ENCODE measurements at places on chromosomes 1 and 21. TPM values are rescaled to one million over a fixed set of nuclear protein-coding genes. Genes with fewer than 3 reads are reported as not detected.

DNA sequence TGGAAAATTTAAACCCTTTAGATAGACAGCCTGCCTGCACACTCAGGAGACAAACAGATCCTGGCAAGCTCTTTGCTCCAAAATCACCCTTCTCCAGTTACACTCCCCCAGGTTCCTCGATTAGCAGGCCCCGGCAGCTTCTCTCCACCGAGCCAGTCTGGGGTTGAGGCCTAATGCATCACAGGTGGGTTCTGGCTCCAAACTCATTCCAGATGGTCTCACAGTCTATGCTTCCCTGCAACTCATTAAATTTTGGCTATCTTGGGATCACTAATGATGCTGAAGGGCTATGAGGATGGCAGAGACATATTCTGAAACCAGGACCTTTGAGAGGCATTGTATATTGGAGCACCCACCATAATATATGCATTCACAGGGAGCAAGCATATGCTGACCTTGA lies 559.8 kb upstream of the USP24 start:
- no peak for DNase-seq
- no peak overlapping the region for H3K4me3 ChIP-seq
- no peaks in the 10 kb centered on the region for H3K36me3 ChIP-seq
- H3K27ac ChIP-seq, result no peak overlapping the region
- no peaks in the 10 kb centered on the region for H3K27me3 ChIP-seq
- no peaks in the 10 kb centered on the region for H3K4me1 ChIP-seq

GRCh38 chr1:84442256-84442655 lies 36.8 kb upstream of the RPF1 start:
- peaks cover 11% of the 10 kb centered on the region for H3K4me1 ChIP-seq
- no peak overlapping the region for H3K4me3 ChIP-seq
- H3K27ac ChIP-seq, result no peak overlapping the region
- H3K27me3 ChIP-seq, result no peaks in the 10 kb centered on the region

Gene KCND3
- polyA plus RNA-seq, result not detected

DNA sequence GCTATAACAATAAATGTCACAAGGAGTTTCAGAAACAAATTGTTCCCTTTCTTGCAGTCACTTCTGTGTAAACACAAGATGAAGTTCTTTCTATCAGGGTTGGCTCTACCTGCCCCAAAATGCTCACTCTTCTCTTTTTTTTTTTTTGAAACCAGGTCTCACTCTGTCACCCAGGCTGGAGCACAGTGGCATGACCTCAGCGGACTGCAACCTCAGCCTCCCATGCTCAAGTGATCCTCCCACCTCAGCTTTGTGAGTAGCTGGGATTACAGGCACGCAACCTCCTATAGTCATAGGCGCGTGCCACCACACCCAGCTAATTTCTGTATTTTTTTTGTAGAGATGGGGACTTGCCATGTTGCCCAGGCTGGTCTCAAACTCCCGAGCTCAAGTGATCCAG lies 10.5 kb upstream of the CTNNBIP1 start:
- DNase-seq, result no peak
- no peak overlapping the region for H3K27ac ChIP-seq
- no peaks in the 10 kb centered on the region for H3K27me3 ChIP-seq
- H3K4me1 ChIP-seq, result no peaks in the 10 kb centered on the region
- H3K36me3 ChIP-seq, result no peaks in the 10 kb centered on the region

DNA sequence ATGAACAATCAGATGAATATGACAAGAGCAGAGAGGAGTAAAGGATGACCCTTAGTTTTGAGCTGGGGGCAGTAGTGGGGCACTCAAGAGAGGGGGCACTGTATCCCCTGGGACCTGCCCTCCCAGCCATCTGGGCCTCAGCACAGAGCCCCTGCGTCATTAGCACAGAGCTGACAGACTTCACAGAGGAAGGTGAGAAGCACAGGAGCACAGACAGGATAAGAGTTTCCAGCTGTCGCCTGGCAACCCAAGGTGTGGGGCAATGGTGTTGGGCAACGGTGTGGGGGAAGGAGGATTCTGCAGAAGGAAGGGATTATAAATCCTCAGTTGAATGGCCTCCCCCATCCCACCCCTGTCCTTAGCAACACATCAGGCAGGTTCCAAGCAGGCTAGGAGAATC lies 30.2 kb downstream of the RAB3B start:
- H3K27me3 ChIP-seq, result peaks cover 10% of the 10 kb centered on the region
- H3K4me3 ChIP-seq, result no peak overlapping the region
- peaks cover 4% of the 10 kb centered on the region for H3K4me1 ChIP-seq
- no peak overlapping the region for H3K27ac ChIP-seq

DNA sequence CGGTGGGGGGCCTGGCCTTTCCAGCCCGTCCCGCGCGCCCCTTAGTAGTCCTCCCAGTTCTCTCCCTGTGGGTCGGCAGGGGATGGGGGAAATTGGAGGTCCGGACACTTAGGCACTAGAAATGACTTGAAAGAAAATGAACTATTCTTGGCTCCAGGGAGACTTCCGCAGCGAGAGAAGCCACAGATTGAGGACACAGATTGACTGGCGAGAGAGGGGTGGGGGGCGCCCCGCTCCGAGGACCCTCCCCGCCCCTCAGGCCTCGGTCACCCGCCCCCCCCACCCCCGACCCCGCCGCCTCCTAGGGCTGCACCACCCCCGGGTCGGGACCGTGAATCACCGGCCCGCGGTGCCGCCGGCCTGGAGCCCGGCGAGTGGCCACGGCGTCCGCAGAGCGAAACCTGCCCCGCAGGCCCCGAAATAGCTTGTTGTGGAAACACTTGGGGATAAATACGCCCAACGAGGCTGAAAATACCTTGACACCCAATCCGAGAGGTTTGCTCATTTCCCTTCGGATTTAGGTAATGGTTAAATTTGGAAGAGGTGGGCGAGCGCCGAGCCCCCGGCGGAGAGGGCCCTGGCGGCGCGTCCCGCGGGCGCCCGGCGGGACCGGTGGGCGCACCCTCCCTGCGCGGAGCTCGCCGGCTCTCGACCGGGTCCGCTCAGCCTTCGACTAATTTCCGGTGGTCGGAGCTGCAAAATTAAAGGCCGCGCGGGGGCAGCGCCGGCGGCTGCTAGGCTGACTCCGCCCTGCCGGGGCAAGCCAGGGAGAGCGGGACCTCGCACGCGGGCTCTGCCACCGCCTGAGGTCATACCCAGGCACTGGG lies at the start of gene GFI1:
Gene GFI1 (minus strand): TSS at position 675 of the 827 bp plus-strand sequence. CDS start 3,438 bp downstream, outside the sequence.
- H3K4me1 ChIP-seq, result peaks cover 41% of the 10 kb centered on the region
- H3K27me3 ChIP-seq, result peaks cover 37% of the 10 kb centered on the region
- peak within 1 kb of the TSS; percentile 84 for H3K4me3 ChIP-seq
- H3K36me3 ChIP-seq, result no peaks in the 10 kb centered on the region
- peak within 1 kb of the TSS; percentile 49 for H3K27ac ChIP-seq

Gene MROH7
- not detected for polyA plus RNA-seq

Gene MAN1C1
- polyA plus RNA-seq, result 0.52 TPM

DNA sequence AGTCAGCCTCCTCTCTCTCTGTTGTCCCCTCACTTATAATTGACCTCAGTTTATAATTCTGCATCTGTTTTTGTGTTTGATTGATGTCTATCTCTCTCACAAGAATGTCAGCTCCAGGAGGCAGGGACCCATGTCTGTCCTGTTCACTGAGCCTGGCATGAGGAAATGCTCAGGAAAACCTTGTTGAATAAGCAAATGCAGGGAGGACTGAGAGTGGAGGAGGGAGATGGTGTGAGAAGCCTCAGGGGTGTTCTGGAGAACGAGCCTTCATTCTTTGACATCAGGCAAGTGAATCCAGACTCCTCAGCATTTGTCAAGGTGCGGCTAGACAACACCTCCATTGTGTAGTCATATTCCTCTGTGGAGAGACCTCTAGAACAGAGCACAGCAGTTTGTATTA lies 45.5 kb downstream of the MAN1C1 start:
- no peak for DNase-seq
- H3K27me3 ChIP-seq, result peaks cover 5% of the 10 kb centered on the region
- no peak overlapping the region for H3K4me3 ChIP-seq
- no peaks in the 10 kb centered on the region for H3K36me3 ChIP-seq

Gene RHEX
- polyA plus RNA-seq, result 0.56 TPM

GRCh38 chr1:55726994-55727393 lies 511.8 kb upstream of the USP24 start:
- no peak overlapping the region for H3K27ac ChIP-seq
- no peak for DNase-seq
- no peaks in the 10 kb centered on the region for H3K36me3 ChIP-seq
- no peaks in the 10 kb centered on the region for H3K27me3 ChIP-seq

Gene VCAM1
- not detected for polyA plus RNA-seq

DNA sequence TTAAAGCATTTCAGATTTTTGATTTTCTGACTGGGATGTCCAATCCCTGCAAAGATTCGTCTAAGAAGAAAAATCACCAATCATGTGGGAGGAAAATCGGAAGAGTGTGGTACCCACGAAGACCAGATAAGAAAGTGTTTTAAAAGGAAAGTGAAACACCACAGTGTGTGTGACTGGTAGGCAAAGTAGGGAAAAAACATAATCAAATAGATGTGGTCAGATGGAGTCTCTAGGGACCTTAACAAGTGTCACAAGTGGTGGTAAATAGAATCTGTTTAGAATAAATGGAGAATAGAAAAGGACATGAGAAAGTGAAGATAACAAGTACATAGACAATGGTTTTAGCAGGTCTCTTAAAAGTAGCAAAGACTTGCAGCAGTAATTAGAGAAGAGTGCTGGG lies 154.6 kb downstream of the SLC30A10 start:
- H3K4me1 ChIP-seq, result peaks cover 11% of the 10 kb centered on the region
- H3K27me3 ChIP-seq, result no peaks in the 10 kb centered on the region
- no peak overlapping the region for H3K27ac ChIP-seq
- peak overlapping the region; percentile 7 for H3K4me3 ChIP-seq
- no peaks in the 10 kb centered on the region for H3K36me3 ChIP-seq

Gene MX1
- 119 TPM for polyA plus RNA-seq

DNA sequence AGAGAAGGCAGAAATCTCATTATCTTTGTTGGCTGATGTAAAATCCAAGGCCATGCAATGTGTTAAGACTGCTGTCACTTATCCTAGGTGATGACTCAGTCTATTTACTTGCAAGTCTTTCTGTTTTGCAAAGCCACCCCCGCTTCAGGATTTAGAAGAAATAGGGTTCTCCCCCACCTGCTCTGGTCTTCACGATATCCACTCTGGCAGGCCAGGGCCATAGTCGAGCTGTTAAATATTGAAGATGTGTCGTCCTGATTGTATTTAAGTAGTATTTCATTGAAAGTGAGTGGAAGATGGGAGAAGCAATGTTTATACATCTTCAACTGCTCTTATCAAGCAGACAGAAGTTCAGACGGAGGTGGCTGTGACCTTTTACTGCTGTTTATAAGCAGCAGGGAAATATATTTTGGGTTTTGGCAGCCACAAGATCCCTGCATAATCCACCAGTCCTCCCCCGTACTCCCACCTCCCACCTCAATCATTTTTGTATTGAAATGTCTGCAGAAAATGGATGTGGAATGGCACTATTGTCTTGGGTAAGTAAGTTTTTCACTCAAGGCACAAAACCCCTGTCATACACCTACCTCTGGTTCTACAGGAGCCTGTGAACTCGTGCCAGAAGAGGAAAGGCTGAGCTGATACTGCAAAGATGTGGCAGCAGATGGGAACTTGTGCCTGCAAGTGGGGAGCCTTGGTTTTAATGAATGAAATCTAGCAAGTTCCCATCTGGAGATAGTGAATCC lies 117.4 kb downstream of the MRPS6 start:
- H3K4me1 ChIP-seq, result peaks cover 7% of the 10 kb centered on the region
- peaks cover 5% of the 10 kb centered on the region for H3K36me3 ChIP-seq
- no peak overlapping the region for H3K27ac ChIP-seq
- H3K27me3 ChIP-seq, result no peaks in the 10 kb centered on the region

DNA sequence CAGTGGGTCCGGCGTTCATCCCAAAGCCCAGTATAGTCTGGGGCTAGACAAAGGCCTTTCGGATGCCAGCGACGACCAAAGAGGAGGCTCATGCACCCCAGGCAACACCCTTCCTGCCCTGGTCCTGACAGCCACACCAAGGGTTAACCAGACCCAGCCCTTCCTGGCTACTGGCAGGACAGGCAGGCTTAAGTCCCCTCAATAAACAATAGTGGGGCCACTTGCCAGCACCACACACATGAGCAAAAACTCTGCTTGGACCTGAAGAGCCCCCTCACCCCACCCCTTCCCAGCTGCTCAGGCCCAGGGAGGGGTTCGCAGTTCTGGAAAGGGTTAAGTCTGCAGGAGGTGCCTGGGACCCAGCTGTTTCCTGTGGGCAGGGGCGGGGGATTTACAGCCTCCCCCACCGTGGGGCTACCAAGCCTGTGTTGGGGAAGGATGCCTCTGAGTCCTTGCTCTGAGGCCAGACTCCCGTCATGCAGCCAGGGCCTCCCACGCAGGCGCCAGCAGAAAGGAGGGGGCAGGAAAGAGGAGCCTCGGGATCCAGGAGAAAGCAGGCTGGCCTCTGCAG lies 18.2 kb downstream of the PHLDA3 start:
- DNase-seq, result no peak
- no peaks in the 10 kb centered on the region for H3K36me3 ChIP-seq
- no peak overlapping the region for H3K4me3 ChIP-seq
- H3K27me3 ChIP-seq, result peaks cover 4% of the 10 kb centered on the region
- H3K4me1 ChIP-seq, result peaks cover 4% of the 10 kb centered on the region

DNA sequence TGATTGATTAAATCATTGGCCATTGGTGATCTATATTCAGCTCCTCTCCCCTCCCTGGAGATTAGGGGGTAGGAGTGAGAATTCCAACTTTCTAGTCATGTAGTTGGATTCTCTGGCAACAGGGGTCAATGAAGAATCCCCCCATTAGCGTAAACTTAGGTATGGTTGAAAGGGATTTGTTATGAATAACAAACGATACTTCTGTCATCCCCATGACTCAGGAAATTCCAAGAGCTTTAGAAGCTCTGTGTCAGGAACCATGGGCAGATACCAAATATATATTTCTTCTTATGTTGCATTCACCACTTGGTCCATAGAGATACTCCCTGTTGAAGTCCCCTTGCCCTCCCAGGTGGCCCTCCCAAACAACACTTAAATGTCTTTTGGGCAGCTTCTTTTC lies 124.5 kb downstream of the DNM3 start:
- peaks cover 5% of the 10 kb centered on the region for H3K36me3 ChIP-seq
- no peak overlapping the region for H3K27ac ChIP-seq
- no peaks in the 10 kb centered on the region for H3K4me1 ChIP-seq
- no peaks in the 10 kb centered on the region for H3K27me3 ChIP-seq

- H3K4me3 ChIP-seq, result no peak overlapping the region
- peaks cover 25% of the 10 kb centered on the region for H3K27me3 ChIP-seq
- H3K4me1 ChIP-seq, result no peaks in the 10 kb centered on the region
- no peaks in the 10 kb centered on the region for H3K36me3 ChIP-seq
- no peak for DNase-seq
- no peak overlapping the region for H3K27ac ChIP-seq
Observed at GRCh38 chr1:6207921-6208320, 2.0 kb downstream of the RNF207 start.
